ENCODE measurements at places on chromosomes 16 and 17. TPM values are rescaled to one million over a fixed set of nuclear protein-coding genes. Genes with fewer than 3 reads are reported as not detected.

- DNase-seq, result no peak
Observed at GRCh38 chr17:3024346-3024745, 39.1 kb downstream of the OR1D5 start.

- DNase-seq, result no peak
Observed at GRCh38 chr17:19264681-19265080, 27.5 kb downstream of the EPN2 start.

- DNase-seq, result no peak
Observed at GRCh38 chr16:12976936-12977335, 75.5 kb downstream of the SHISA9 start.

- DNase-seq, result no peak
Observed at GRCh38 chr17:77957235-77957856, 1.2 kb upstream of the TNRC6C start.

- DNase-seq, result no peak
Observed at GRCh38 chr16:28820016-28820415, 2.8 kb upstream of the ATXN2L start.

GRCh38 chr17:20189302-20189701 lies 180.1 kb downstream of the SPECC1 start:
- no peak for DNase-seq

DNA sequence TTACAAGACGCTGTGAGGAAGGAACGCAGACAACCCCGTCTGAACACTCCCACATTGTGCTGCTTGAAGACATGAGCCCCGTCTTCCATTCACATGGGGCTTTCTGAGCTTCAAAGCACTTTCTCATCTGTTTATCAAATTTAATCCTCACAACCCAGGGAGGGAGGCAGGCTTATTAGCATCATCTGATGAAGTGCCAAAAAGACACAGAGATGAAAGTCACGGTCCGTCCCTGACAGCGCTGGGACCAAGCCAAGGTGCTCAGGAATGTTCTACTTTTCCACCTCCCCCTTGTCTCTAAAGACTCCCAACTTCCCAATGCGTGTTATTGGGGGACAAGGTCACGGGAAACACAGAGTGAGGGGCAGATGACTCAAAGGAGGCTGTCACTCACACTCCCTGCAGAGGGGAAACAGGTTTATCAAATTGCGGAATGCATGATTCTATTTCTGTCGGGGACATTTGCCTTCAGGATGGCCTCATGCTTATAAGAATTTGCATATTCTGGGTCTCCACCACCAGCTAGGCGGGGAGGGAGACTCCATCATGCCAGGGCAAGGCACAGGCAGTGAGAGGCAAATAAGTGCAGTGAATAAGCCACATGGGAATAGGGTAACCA lies 10.7 kb downstream of the XYLT1 start:
- DNase-seq, result no peak

DNA sequence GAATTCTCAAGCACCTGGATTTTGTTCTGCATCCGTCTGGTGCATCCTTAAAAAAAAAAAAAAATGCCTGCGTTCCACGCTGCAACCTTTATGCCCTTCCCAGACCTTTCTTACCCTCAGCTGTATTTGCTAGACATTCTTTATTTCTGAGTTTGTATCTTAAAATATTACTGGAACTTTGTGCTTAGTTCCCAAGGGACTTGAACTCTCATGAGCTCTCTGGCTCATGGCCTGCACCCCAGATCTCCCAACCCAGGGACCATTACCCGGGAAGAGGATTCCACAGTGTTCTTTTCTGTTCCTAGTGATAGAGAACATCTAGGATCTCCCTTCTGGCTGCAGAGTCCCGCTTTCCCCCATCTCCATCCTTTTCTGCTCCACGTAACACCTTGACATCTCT lies 28.9 kb upstream of the CLEC18A start:
- no peak for DNase-seq

GRCh38 chr16:76207270-76207669 lies 69.9 kb upstream of the CNTNAP4 start:
- no peak for DNase-seq

Gene CTF1
- total RNA-seq, result 1.7 TPM

Gene GPR142
- 20.7 TPM for total RNA-seq

Gene ACAP1
- total RNA-seq, result not detected

Gene CAVIN1
- total RNA-seq, result 0.32 TPM

Gene ZP2
- not detected for total RNA-seq
